Skeletal muscle cell (primary cell): ENCODE measurements at places on chromosomes 13 and 19.

DNA sequence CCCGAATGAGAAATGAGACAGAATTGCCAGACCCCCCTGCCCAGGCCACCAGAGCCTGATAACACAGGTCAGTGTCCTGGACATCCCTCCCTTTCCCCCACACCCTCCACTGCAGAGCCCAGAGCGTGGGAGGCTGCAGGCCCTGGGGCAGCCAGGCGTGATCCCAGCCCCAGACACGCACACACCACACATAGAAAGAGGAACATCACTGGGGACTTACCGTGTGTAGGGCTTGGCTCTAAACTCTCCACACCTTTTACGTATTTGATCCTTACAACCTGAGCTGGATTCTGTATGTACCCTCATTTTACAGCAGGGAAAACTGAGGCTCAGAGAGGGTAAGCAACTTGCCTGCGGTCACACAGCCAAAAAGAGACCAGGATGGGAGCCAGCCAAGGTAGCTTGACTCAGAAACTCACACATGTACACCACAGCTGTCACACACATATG lies 334 bp upstream of the ANGPTL6 start:
- DNase-seq = no peak

DNA sequence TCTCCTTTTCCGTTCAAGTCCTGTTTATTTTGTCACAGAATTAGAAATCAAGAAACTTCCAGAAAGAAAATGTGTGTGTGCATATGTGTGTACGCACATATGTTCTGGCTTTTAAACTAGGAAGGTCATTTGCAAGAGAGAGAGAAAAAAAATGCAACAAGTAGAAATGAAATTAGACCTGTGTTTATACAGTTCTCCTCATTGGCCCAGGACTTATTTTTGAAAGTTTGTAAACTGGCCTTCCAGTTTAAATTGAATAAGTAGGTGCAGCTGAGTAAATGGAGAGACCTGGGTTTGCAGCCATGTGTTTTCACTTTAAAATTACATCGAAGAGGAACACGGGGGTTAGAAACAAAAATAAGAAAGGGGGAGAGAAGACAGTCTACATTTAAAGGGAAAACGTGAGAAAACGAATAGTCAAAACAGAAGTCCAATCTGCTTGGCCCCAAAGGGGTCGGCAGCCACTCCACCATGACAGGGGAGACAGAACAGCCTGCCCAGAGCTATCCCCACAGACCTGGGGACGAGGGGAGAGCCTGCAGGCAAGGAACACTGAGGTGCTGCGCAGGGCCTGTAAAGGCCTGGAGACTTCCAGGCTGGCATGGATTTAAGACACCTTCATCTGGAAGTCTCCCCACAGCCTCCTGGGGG lies 216.8 kb upstream of the MAB21L1 start:
- DNase-seq = no peak

DNA sequence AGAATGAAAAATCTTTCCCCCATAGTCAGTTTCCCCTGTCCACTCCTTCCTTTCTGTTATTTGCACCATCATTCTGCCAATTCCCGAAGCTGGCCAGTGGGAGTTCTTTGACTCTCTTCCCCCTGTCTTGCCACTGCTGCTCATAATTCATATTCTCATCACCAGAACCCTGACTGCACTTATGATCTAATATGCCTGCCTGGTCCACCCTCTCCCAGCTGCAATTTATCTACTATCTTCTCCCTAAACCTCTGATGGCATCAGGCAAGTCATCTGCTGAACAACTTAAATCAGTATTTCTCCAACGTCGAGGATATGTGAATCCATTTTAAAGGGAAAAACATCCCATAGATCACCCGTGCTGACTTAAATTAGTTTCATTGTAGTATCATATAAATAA lies 458.0 kb upstream of the GPC6 start:
- no peak for DNase-seq

DNA sequence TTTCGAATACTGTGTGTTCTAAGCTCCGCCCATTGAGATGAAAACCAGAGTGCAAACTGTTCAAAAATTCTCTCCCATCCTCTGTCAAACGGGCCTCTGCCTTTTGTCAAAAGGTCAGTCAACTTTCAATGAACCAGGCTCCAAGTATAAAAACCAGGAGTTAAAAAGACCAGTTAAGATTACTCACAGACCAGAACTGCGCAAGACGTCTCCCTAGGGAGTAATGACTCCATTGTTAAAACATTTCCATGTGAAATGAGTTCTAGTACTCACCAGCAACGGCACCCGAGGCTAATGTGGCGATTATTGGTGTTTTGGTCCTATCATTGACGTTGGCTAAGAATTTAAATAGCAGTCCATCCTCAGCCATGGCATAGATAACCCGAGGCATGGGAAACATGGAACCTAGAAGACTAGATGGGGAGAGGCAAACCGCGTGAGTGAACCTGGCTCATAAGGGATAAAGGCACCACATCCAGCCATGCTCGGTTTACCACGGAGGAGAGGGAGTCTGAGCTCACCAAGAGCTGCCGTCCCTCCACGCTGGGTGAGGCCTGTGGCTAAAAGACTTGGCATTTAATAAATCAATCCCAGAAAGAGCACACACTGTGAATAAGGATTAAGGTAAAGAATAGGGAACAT lies 73.3 kb downstream of the SLC7A1 start:
- peak; percentile 97 for DNase-seq

DNA sequence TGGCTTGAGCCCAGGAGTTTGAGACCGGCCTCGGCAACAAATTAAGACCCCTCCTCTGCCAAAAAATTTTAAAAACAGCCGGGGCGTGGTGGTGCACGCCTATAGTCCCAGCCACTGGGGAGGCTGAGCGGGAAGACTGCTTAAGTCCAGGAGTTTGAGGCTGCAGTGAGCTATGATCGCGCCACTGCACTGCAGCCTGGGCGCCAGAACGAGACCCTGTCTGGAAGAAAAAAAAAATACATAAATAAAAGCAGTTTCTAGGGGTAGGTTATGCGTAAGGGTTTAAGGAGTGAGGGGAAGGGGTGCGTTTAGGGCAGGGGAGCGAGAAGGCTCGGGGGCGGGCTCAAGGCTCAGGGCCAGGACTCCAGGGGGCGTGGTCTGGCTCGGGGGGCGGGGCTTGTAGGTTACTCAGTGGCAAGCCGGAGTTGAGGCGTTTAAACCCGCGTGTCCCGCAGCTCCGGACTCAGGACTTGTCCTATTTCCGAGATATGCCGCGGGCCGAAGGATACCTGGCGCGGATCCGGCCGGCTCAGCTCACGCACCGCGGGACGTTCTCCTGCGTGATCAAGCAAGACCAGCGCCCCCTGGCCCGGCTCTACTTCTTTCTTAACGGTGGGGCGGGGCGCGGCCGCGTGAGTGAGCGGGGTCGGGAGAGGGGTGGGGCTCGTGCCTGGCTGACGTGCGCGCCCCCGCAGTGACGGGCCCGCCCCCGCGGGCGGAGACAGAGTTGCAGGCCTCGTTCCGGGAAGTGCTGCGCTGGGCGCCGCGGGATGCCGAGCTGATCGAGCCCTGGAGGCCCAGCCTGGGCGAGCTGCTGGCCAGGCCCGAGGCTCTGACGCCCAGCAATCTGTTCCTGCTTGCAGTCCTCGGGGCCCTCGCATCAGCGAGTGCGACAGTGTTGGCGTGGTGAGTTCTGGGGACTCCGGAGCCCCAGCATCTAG lies 10.7 kb downstream of the SPACA6 start:
- DNase-seq = peak; percentile 82

GRCh38 chr19:32231691-32232090 lies 113.7 kb upstream of the ZNF507 start:
- no peak for DNase-seq

- peak; percentile 79 for DNase-seq
Observed at GRCh38 chr19:52734893-52735661, at the start of gene ZNF611. Gene ZNF611, minus strand, starts transcription at chr19:52735044. Its CDS starts 19,150 bp downstream, at chr19:52715894.

DNA sequence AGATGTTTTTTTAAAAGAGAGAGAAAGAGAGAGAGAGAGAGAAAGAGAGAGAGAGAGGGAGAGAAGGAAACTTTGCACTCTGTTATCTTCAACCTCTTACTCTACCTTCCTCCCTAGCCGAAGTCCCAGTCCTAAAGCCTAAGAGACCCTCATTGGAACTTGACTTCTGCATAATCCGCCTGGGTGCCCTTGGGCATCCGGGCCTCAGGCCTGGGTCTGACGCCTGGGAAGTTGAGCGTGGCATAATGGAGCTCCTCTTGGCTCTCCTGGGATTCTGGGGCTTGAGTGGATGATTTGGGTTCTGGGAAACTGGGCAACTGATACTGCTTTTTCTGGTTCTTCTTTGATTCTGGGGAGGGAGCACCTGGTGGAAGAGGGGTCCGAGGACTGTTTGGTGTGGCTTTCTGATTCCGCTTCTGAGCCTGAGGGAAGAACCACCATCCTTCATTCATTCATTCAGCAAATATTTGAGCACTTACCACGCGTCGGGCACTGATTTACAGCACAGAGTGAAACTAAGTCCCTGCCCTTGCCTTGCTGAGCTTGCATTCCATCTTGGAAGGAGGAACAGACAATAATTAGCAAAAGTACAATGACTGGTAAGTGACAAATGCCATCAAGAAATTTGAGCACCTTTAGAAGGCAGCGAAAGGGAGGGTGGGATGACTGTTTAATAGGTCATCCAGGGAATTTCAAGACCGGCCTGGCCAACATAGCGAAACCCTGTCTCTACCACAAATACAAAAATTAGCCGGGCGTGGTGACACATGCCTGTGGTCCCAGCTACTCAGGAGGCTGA lies 6.3 kb downstream of the SIGLEC10 start:
- DNase-seq = no peak

GRCh38 chr19:18503337-18503970 lies 18.4 kb downstream of the ELL start:
- DNase-seq = no peak

- DNase-seq = no peak
Observed at GRCh38 chr13:42981853-42982252, 10.2 kb downstream of the EPSTI1 start.

- peak; percentile 39 for DNase-seq
Observed at GRCh38 chr13:48505597-48506091, 27.2 kb downstream of the RCBTB2 start.

GRCh38 chr19:12000152-12000981 lies 35.1 kb downstream of the ZNF433 start:
- DNase-seq = no peak

- no peak for DNase-seq
Observed at GRCh38 chr19:681029-682019, 5.1 kb downstream of the FSTL3 start.

GRCh38 chr13:30978981-30979956 lies 46.8 kb downstream of the TEX26 start:
- no peak for DNase-seq

GRCh38 chr19:41363371-41363752 lies 587 bp downstream of the B9D2 start:
- no peak for DNase-seq

DNA sequence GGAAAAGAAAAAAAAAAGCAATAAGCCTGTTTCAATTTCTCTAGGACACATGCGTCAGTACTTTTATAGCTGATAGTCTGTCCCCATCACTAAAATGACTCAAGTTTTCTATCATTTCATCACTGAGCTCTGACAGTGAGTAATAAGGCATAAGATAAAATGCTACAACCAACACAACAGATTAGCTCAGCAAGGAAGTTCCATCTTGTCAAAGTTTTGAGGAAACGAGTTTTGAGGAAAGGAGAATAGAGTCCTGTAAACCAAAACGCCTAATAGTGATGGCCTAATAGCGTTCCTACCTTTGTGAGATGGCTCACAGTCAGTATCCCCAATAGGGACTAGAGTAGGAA lies 145.1 kb downstream of the LACC1 start:
- DNase-seq = no peak

GRCh38 chr19:33306191-33306590 lies 3.9 kb upstream of the CEBPA start:
- DNase-seq = no peak
